ENCODE measurements at places on chromosomes 11 and 22.

DNA sequence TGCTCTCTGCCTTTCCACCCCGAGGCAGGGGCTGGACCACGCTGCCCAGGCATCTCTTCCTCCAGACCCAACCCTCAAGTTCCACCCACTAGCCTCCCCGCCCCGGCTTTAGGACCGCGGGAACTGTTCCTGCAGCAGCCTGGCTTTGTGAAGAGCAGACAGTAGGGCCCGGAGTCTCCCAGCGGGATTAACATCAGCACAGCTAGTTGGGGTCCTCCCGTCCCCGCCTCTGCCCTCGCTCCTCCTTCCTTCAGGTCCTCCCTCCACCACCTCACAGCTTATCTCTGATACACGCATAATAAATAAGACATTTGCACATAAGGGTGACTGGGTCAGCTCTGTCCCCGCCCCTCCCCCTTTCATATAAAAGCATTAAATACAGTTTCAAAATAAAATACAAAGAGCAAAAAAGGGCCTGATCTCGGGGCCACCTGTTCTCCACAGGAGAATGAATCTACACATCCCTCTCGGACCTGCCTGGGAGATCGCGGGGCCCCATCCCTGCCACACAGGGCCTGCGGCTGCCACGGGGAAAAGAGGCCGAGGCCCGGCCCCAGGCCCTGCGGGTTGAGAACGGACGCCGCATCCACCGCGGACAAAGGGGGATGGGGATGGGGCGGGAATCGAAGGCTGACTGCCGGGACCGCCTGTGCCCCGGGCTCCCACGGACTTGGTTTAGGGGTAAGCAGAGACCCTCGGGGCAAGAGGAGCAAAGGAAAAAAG lies 6.5 kb downstream of the ZFTA start:
- DNase-seq, result no peak

DNA sequence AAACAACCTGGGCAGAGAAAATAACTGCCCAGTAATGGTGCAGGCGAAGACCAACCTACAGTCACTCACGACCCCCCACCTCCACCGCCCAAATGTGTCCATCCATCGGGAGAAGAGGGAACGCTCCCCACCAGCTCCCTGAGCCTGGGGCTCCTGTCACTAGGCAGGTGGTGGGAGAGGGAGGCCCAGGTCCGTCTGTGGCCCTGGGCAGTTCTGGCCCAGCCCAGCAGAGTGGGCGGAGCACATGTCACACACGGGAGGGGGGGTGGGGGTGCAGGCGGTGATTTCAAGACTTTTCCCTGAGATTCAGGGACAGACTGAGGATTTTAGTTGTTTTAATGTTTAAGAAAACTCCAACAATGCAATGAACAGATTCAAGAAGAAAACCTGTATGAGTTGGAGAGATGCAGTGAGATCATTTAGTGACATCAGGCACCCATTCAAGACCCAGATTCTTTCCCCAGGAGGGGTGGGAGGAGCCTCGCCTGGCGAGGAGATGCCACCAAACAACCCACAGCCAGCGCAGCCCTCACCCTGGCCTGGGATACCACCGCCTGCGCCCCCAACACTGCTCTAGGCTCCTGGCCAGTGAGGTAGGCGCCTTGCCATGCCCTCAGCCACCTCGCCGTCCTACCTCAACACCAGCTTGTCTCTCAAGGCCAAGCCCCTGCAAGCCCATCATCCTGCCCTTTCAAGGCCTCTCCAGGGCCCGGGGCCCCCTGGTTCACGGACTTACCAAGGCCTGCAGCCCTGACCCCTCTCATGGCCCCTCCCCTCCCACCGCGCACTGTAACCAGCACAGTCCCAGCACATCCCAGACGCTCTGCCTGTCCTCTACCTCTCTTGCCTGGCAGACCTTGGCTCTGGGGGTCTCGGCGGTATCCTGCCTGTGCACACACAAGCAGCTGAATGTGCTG lies 36.8 kb downstream of the TBX1 start:
- no peak for DNase-seq

GRCh38 chr11:95450547-95451123 lies 219.6 kb upstream of the SESN3 start:
- peak; percentile 21 for DNase-seq

GRCh38 chr22:24406322-24407277 lies 20.8 kb upstream of the ADORA2A start:
- DNase-seq, result no peak

- DNase-seq, result no peak
Measured at GRCh38 chr22:47056361-47056760, 293.9 kb downstream of the TBC1D22A start.

- peak; percentile 78 for DNase-seq
Measured at GRCh38 chr22:31036671-31037550, 44.2 kb upstream of the SMTN start.

GRCh38 chr22:20725987-20726558 lies 47.8 kb upstream of the SERPIND1 start:
- peak; percentile 74 for DNase-seq

GRCh38 chr22:50670513-50670912 lies 2.1 kb upstream of the SHANK3 start:
- DNase-seq, result no peak

GRCh38 chr11:22180131-22180530 lies 12.8 kb upstream of the ANO5 start:
- no peak for DNase-seq

- no peak for DNase-seq
Measured at GRCh38 chr22:48554893-48555572, 1272.6 kb downstream of the BRD1 start.

DNA sequence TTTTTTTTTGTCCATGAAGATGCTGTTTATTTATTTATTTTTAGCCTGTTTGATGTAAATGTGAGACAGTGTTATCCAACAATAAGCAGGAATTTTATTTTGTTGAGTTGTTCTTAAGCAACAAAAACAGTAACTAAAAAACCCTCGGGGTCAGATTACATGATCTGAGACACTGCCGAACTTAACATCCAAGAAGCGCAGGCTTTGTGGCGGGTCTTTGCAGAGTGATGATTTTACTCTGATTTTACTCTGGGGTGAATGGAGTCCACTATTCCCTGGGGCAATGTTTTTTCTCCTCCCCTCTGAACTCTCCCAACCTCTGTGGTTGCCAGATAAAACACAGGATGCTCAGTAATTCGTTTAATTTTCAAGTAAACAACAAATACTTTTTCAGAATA lies 450.1 kb upstream of the B3GAT1 start:
- no peak for DNase-seq

GRCh38 chr22:37205046-37205445 lies 7.2 kb downstream of the SSTR3 start:
- DNase-seq, result no peak

- no peak for DNase-seq
Measured at GRCh38 chr11:109236696-109237095, 185.3 kb upstream of the C11orf87 start.

DNA sequence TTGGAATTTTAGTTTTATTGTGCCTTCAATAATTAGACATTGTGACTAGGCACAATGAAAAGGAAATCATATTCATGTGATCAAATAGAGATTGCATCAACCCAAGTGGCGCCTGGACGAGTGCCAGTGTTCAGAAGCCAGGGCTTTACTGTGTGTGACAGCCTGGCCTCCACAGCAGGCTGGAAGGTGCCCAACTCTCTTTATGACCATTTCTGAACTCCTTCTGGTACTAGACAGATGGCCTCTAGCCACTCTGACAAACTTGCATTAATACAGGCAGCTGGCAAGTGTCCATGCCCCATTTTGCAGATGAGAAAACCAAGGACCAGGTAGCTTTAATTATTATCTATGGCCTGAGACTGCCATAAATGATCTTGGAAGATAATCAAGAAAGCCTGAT lies 8.3 kb upstream of the POU2AF1 start:
- DNase-seq, result no peak

DNA sequence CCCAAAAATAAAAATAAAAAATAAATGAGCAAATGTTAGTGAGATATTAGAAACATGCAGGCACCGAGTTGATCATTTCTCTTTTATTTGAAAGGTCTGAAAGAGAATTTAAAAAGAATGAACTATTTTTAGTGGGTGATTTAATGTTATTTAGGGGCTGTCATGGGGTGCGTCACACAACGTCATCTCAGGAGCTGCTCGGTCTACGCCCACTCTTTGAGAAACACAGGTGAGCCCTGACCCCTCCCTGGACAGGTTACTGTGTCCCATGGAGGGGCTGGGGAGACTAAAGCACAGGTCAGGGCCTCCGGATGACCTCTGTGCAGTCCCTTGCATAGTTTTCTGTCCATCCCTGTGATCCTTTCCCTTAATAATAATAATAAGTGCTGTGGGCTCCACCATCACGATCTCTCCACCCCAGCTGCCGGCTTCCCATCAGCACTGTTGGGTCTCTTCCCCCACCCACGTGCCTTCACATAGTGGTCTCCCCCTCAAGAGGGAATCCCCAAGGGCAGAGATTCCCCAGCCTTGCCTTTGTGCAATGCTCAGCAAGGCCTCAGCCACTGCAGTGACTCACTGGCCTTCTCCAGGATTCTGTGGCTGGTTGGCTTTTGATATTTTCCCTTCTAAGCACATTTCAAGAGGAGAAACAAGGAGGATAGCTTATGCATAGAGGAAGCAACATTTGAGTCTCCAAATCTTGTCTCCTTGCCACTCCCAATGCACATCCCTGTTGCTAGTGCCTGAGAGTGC lies 159.9 kb downstream of the TTC17 start:
- DNase-seq, result peak; percentile 34

DNA sequence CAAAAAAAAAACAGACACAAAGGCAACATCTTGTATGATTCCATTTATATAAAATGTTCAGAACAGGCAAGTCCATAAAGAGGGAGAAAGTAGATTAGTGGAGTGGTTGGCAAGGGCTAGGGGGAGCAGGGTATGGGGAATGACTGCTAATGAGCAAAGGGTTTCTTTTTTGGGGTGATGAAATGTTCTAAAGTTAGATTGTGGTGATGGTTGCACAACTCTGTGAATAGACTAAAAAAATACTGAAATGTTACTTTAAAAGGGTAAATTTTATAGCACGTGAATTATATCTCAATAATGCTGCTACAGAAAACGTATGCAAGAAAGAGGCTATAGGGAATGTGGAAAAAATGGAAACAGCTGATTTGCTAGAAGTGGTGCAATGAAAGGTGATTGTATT lies 155.1 kb downstream of the TENM4 start:
- DNase-seq, result no peak

- DNase-seq, result no peak
Measured at GRCh38 chr11:60912223-60912850, 1.6 kb upstream of the TMEM109 start.

- DNase-seq, result no peak
Measured at GRCh38 chr11:118374729-118375128, 15.3 kb downstream of the UBE4A start.

DNA sequence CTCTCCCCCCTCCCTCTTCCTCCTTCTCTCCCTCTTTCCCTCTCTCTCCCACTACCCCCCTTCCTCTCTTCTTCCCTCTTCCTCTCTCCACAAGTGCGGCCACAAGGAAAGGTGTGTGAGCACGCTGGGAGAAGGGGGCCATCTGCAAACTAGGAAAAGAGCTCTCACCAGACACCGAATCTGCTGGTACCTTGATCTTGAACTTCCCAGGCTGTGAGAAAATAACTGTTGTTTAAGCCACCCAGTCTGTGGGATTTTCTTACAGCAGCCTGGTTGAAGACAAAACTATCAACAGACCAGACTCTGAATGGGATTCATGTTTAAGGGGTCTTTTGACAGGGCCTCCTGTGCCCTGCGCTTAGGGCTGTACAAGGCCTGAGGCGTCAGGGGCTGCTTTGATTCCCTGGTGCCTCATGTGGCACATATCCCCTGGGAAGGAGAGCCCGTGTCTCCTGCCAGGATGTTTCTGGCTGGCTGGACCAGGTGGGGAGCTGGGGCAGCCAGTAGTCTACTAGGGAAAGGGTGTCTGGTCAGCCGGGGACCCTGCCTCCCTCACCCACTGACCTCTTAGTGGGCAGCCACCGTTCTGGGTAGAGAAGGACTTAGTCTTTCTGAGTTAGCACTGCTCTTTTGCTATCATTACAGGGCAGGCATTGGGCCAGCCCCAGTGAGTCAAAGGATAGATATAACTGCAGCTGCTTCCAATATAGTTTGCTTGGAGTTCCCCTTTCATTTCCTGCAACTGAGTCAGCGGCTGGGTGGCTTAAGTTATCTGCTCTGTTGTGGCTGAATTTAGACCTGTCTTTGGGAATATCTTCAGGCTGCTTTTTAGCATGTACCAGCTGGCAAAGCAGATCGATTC lies 6.2 kb downstream of the PANX1 start:
- peak; percentile 94 for DNase-seq

- DNase-seq, result no peak
Measured at GRCh38 chr11:76622493-76623094, 48.0 kb downstream of the LRRC32 start.

DNA sequence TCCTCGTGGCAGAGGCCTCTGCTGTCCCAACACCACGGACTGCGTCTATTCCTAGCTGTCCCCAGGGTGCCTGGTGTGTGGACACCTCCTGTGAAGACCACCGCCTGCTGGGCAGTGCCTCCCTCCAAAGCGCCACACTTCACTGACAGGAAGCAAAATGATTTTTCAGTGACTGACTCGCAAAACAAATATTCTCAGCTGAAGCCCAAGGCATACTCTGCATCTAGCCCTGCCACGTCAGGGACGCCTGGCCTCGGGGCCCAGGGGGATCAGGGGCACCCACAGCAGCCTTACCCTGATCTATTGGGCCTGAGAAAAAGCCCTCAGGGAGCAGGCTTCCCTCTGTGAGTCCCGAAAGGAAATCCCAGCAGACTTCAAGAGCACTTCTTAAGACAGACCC lies 2.2 kb downstream of the BRD1 start:
- peak; percentile 72 for DNase-seq

GRCh38 chr22:50307890-50308596 lies 597 bp upstream of the PLXNB2 start:
- DNase-seq, result no peak

- no peak for DNase-seq
Measured at GRCh38 chr11:12673601-12673923, 659 bp upstream of the TEAD1 start.

- DNase-seq, result no peak
Measured at GRCh38 chr11:57239348-57239747, 2.3 kb upstream of the APLNR start.

DNA sequence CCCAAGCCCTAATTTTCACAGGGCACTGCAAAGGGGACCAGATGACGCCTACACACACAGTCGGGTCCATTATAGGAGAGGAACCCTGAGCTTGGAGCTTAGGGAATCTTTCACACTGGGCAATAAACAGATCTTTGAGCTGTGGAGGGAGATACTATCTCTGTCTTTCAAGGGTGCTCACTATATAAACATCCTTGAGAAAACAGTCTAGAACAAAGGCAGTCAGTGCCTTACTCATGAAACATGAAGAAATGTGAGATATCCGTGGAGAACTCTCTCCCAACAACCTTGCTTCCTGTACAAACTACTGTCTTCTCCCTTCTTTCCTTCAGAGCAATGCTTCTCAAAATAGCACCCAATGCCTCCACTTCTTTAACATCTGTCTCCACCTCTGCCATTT lies 109.0 kb upstream of the APOA1 start:
- peak; percentile 52 for DNase-seq

- DNase-seq, result no peak
Measured at GRCh38 chr11:3981084-3981633, 113.4 kb upstream of the RRM1 start.

DNA sequence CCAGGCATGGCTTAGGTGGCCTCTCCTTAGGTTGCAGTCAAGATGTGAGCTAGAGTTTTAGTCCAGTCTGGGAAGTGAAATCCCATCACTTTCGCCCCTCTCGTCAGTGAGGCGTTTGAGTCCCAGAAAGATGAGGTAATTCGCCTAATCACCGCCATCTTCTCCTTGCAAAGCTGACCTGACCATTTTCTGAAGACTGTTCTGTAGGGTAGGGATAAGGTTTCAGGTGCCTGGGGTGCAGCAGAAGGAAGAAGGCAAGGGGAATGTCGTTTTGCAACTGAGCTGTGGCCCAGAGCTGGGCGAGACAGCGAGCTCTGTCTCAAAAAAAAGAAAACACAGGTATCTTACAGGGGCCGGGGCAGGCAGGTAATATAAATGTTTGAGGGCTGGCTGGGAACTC lies 61.7 kb upstream of the CECR2 start:
- DNase-seq, result no peak

All from ELR (cell line).